ENCODE measurements at places on chromosomes 12 and 14. TPM values are rescaled to one million over a fixed set of nuclear protein-coding genes. Genes with fewer than 3 reads are reported as not detected.

DNA sequence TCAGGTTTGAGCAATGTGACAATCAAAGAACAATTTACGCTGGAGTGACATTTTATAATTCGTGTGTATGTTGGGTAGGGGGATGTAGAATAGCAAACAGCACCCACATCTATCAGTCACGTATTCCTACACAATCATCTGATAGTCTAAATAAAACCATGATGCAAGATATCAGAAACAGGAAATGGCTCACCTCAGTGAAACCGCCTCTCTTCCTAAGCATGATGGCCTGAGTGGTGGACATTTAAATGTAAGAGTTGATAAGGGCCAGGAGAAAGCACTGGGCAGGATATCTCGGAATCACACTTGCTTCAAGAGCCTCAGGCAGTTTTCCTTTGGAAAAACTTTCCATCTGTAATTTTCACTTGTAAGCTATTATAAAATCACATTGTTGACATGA lies 128.2 kb downstream of the GRIP1 start:
- no peak for DNase-seq

DNA sequence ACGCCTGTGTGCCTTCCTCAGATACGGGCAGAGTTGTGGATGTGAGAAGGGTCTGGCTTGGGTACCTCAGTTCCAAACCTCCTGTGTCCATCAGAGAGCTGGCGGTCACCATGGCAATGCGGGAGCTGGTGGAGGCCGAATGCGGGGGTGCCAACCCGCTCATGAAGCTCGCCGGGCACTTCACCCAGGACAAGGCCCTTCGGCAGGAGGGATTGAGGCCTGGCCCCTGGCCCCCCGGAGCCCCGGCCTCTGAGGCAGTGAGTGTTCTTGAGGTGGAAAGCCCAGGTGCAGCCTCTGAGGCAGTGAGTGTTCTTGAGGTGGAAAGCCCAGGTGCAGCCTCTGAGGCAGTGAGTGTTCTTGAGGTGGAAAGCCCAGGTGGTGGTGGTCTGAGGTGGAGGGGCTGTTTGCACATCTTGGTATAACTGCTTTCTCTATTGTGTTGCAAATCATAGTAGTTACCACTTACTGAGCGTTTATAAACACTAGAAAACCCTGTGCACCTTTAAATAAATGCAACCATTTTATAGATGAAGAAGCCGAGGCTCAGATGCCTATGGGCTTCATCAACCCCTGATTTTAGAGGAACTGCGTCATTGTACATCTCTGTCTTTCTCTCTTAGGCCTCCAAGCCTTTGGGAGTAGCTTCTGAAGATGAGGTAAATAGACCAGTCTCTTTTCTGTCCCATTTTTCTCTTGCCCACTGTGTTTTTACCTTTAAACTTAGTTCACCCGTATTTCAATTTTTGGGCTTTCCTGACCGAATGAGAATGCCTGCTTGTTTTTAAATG lies 976 bp downstream of the PEX5 start:
- DNase-seq: peak; percentile 25

Gene TAS2R13
- 3.5 TPM for total RNA-seq

Gene KLRG1
- total RNA-seq: 3.9 TPM

DNA sequence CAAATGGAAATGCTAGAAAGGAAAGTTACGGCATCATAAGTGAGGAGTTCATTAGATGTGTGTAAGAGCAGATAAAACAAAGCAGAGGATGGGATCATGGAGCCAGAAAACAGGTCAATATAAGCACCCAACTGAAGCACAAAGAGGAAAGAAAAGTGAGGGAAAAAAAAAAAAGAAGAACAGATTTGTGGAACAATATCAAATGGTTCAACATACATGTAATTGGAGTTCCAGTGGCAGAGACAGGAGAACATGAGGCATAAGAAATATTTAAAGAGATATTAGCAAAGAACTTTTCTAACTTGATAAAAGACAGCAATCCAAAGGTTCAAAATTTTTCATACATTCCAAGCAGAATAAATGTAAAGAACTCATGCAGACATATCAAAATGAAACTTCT lies 54.1 kb downstream of the SPTSSA start:
- DNase-seq: no peak

DNA sequence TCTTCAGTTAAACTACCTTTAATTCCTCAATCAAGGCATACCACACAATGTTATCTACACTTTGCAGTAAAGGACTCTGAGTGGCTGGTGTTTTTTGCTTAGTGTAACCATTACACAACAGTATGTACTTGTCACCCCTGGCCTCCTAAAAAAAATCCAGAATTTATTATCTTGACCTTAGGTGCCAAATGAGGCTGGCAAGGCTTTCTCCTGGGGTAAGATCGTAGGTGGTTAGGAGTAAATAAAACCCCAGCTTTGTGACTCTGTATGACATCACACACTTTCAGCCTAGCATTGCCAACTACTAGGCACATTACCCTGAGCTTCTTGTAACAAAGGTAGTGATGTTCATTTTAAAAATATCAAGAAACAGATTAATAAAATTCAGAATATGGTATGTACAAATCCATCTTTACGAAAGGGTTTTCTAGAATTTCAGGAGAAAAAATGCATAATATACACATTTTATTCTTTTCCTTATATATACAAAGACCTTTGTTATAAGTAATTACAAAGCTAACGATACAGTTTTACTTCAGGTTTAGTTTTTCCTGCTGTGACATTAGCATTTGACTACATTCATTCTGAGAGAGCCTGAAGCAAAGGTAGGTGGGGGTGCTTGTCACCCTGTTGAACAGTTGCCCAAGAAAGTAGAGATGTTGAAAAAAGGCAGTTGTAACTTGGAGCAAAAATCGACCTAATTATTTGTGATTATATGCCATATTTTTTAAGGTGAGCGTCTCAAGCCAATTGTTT lies 13.5 kb downstream of the TCL1A start:
- no peak for DNase-seq

Gene RNU4-1
- total RNA-seq: under 0.01 TPM

DNA sequence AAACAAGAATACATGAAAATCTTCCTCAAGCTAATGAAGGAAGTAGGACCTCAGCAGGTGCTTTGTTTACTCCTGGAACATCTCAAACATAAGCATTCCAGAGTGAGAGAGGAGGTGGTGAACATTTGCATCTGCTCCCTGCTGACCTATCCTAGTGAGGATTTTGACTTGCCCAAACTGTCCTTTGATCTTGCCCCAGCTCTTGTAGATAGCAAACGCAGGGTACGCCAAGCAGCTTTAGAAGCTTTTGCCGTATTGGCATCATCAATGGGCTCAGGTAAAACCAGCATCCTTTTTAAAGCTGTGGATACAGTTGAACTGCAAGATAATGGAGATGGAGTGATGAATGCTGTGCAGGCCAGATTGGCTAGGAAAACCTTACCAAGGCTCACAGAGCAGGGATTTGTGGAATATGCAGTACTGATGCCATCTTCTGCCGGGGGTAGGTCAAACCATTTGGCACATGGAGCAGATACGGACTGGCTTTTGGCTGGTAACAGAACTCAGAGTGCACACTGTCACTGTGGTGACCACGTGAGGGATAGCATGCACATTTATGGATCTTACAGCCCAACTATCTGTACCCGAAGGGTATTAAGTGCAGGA lies 1.9 kb downstream of the TOGARAM1 start:
- no peak for DNase-seq

Gene NR2C1
- 46.7 TPM for total RNA-seq

GRCh38 chr14:81132468-81132867 lies 88.3 kb downstream of the GTF2A1 start:
- no peak for DNase-seq

Gene LALBA
- not detected for total RNA-seq

DNA sequence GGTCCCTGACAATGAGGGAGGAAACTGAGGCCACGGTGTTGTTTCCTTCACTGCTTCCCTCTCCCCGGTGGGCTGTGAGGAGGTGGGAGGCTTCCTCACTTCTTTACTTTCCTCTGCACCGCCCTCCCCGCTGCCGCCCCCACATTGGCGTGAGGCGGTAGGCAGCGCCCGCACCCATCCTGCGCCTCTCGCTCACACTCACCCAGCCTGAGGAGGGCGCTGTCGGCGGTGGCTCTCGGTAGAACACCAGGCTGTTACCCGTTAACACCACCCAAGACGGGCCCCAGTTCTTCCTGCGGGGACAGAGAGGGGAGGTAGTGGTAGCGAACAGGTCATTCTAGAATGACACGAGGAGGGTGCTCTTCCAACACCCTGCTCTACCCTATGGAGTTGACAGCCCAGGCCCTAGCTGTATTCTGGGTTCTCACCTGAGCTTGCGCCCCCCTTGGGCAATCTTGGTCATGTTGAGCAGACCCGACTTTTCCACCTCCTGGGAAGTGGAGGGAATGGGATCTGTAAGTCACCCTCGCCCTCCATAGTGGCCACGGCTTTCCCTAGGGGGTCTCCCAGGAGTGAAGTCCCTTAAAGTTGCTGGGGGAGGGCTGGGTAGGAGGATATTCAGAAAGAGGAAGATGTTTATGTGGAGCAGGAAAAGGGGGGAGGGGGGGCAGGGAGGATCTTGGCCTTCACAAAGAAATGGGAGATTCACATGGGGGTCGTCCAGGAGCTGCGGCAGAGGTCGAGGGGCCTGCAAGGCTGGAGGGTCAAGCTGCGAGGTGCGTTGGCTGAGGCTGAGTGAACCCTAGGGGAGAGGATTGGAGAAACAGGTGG lies 3.3 kb downstream of the ARHGAP9 start:
- no peak for DNase-seq

- DNase-seq: no peak
Measured at GRCh38 chr14:73467800-73468199, 9.5 kb upstream of the NUMB start.

DNA sequence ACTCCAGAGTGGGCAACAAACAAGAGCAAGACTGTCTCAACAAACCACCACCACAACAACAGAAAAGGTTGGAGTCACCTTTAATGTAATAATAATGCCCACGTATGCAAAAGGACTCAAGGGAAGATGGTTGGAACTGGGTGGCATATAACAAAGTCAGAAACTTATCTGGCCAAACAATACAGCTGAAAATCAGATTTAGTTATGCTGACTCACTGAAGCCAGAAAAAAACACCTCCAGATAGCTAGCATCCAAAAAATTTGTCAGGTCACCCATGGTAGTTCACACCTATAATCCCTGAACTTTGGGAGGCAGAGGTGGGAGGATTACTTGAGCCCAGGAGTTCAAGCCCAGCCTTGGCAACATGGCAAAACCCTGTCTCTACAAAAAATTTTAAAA lies 24.4 kb downstream of the SLC11A2 start:
- DNase-seq: no peak

- DNase-seq: no peak
Measured at GRCh38 chr12:111748151-111748672, 18.5 kb upstream of the ALDH2 start.

GRCh38 chr12:19014240-19014639 lies 115.3 kb upstream of the PLEKHA5 start:
- no peak for DNase-seq

GRCh38 chr12:52417740-52418139 lies 11.6 kb upstream of the KRT82 start:
- DNase-seq: no peak

DNA sequence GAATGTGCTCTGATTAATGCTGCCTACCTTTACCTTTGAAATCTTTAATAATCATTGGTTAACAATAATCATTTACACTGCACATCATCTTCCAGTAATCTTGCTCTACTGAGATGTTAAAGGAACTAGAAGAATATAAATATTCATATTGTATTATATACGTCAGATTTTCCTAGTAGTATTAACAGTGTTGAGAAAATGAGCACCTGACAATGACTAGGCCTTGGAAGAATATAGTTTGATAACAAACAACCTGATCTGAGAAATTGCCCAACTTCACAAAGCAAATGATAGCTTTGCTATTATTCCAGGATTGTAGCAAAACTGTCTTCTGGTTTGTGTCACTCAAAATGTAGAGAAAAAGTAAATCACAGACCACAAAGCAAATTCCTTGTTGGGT lies 467.1 kb downstream of the NOVA1 start:
- no peak for DNase-seq

DNA sequence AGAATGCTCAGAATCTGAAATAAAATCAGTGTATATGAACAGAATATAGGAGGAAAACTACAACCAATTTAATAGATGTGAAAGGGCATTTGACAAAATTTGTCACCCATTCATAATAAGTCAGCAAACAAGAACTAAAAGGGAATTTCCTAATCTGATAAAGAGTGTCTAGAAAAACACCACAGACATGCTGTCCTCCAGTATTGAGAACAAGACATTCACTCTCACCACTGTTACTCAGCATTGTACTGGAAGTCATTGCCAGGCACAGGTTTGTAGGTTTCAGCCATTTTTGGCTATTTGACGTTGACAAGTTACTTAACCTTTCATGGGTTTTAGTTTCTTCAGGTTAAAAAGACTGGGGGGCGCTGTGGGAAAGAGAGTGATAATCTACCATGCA lies 13.2 kb downstream of the EIF2S1 start:
- DNase-seq: no peak

GRCh38 chr12:26279908-26280307 lies 84.5 kb downstream of the SSPN start:
- DNase-seq: no peak

DNA sequence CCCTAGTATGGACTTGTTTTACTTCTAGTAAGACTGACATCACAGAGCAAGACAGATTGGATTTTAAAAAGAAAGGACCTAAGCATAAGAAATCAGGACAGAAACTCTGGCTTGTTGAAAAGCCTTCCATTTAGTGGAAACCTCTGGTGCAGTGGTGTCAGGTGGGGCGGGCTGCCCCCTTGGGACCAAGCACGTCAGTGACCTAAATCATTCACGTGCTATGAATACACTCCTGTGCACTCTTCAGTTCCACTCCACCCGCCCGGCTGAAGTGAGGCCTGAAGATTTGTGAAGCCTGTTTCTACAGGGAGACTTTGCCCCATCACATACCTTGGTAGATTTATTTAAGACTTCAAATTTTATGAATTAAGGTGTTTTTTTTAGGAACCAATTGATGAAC lies 58.2 kb upstream of the STRN3 start:
- no peak for DNase-seq

Gene LTA4H
- total RNA-seq: 67.4 TPM

Gene SELPLG
- total RNA-seq: 16.6 TPM

Gene CLEC14A
- total RNA-seq: 24.8 TPM

- peak; percentile 64 for DNase-seq
Measured at GRCh38 chr14:24080888-24081738, 9.8 kb downstream of the CPNE6 start.

DNA sequence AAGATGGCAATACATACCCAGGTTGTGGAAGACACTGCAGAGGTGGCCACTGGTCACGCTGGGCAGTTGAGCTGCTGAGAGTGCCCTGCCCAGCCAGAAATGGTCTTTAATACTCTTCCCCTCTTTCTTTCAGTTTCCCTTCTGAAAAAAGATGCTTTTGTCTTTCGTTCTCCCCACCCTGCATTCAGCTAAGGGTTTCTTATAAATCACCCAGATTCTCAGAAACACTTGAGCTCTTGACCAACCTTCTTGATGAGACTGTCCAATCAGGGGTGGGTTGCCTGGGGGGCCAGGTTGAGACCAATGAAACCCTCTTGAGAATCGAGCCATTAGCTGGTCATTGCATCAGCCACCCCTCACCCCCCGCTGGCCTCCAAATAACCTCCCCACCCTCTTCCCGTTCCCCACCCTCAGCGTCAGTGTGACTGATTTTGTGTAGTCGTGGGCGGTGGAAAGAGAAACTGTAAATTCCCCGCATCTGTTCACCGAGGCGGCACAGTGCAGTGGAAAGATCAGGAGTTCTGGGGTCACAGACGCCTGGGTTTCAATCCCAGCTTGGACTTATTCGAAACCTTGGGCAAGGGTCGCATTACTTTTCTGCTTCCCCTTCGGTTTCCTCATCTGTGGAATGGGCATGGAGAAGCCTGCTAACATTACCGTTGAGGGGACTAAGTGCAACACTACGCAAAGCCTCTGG lies 52.3 kb downstream of the SLC25A47 start:
- DNase-seq: no peak

Gene NPFF
- total RNA-seq: not detected

Data from breast epithelium (tissue), 4 donors.